Activated CD4-positive, alpha-beta memory T cell treated with anti-CD3 and anti-CD28 coated beads for 36 hours (primary cell): ENCODE measurements at places on chromosomes 5 and 9.

DNA sequence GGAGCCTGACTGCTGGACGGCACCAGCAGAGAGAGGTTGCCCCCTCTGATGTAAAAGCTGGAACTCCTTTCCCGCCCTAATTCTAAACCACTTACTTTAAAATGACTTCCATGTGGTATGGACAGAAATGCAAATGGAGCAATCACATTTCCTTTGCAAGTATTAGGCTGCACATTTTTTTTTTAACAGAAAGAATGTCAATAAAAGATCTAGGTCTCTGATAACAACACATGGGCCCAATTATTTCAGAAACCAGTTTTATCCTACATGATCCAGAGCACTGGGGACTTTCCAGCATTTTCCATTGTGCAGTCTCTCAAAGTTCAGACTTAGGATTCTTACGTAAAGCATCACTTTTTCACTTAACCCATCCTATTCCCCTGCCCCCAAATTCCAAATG, 203.7 kb downstream of the NXNL2 start:
- DNase-seq, result no peak

DNA sequence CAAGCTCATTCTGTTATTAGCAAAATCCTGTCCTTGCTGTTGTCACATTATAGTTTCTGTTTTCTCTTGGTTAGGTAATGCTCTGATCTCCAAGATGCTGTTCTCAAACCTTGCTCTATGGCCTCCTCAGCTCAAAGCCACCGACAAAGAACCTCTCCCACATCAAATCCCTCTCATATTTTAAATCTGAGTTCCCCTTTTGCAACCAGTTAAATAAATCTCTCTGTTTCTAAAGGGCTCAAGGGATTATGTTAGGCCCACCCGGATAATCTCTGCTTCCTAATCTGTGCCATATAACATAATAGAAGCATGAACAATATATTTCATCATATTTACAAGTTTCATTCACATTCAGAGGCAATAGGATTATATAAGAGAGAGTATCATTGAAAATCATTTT, 286.0 kb downstream of the CYLC2 start:
- no peak for DNase-seq

- peak; percentile 70 for DNase-seq
Observed at GRCh38 chr5:136020383-136021015, 8.3 kb upstream of the TGFBI start.

GRCh38 chr5:61496446-61496845, 164.4 kb downstream of the ZSWIM6 start:
- no peak for DNase-seq

GRCh38 chr9:126678989-126679388, 65.3 kb downstream of the LMX1B start:
- peak; percentile 20 for DNase-seq
